ENCODE measurements at places on chromosomes 16 and 17. TPM values are rescaled to one million over a fixed set of nuclear protein-coding genes. Genes with fewer than 3 reads are reported as not detected.

DNA sequence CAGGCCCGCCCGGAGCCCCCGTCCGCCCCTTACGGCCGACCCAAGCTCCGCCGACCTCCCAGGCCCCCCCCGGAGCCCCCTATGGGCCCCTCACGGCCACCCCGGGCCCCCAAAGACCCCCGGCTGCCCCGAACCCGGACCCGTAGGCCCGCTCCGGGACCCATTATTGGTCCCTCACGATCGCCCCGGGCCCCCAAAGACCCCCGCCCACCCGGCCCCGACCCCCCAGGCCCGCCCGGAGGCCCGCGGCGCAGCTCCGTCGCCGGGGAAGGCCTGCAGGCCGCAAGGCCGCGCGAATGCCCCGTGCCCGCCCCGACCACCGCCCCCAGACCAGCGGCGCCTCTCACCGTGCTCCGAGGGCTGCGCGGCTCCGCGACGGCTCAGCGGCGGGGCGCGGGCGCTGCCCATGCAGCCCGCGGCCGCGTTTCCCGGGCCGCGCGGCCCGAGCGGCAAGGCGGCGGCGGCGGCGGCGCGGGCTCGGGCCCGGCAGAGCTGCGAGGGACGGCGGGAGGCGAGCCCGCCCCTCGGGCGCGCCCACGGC is 393 bp downstream of the ANKRD11 start:
- no peak for DNase-seq

DNA sequence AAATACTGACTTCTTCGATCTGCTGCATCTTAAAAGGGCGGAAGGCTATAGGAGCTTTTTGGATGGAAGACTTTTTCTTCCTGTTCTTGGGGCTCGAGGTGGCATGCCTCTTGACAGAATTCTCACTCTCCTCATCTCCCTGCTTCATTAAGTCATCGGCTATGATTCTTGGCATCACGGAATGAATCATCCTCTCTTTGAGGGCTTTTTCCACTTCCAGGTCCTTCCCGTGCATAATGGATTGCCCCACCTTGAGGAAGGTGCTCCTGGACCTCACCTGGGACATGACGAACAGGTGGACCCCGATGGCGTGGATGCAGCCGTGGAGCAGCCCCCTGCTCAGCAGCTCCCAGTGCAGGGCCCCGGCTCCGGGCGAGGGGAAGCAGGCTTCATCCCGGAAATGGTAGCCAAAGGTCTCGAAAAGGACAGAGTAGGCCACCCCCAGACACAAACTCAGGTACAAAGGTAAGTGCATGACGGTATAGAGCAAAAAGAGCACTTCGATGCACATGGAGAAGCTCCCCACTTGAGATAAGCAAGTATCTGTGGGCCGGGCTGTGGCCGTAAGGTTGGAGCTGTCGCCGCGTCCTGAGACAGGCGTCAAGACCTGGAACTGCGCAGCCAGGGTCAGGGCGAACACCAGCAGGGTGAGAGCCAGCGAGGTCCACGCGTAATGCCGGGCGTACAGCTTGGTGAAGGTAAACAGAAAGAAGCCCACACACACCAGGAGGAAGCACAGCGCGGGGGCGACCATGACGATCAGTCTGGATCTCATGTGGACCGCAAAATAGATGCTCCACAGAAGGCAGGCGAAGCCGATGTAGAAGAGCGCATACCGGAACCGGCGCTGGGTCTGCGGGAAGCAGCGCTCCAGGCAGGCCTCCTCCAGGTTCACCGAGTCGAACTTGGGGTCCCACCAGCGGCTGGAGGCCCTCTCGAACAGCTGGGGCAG is 1.7 kb downstream of the ADCY9 start:
- DNase-seq = no peak

GRCh38 chr16:85477801-85478363 is 135.2 kb upstream of the GSE1 start:
- DNase-seq = no peak

- DNase-seq = no peak
Observed at GRCh38 chr16:17321824-17322223, 148.9 kb downstream of the XYLT1 start.

GRCh38 chr17:66779237-66779606 is 55.7 kb upstream of the CACNG5 start:
- DNase-seq = no peak

CD68 gene
- polyA plus RNA-seq = 52.4 TPM

DNA sequence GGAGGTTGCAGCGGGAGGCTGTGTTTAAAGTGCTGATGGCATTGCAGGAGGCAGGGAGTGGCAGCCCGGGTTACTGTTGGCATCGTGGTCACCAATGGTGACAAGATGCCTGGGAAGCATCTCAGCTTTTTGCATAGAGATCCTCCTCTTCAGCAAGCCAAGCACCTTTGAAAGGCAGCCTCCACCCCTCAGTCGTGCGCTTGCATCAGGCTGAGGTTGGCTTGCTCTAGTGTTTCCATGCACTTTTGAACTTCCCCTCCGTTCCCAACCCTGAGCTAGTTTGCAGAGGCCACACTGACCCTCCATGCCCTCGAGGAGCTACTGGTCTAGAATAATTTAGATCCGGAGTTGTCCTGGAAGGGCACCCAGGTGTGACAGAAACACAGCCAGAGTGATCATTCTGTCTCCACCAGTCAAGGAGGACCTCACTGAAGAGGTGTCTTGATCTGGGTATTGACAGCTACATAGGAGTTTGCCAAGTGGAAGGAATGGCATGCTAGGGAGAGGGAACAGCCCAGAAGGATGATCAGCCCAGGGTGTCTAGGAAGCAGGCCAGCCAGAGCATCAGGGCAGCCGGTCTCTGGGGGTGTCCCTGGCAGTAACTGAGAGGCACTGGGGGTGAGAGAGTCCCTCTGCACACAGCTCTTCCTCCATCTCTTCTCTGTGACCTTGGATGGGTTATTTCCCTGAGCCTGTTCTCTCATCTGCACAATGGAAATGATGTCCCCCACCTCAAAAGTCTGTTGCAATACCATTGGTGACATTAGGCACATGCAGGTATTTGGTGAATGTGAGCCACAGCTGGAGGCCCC is 7.7 kb downstream of the BEAN1 start:
- no peak for DNase-seq

GRCh38 chr17:44912763-44913544 is 2.3 kb downstream of the GFAP start:
- DNase-seq = no peak

PRR11 gene
- polyA plus RNA-seq = 16.9 TPM

- peak; percentile 60 for DNase-seq
Observed at GRCh38 chr17:68627956-68628575, 26.9 kb upstream of the FAM20A start.

GRCh38 chr17:75850928-75851692 is 4.0 kb downstream of the WBP2 start:
- DNase-seq = no peak

- no peak for DNase-seq
Observed at GRCh38 chr17:50794361-50794760, 27.0 kb upstream of the ANKRD40CL start.

PRSS53 gene
- 2.1 TPM for polyA plus RNA-seq

GRCh38 chr16:17277981-17278381 is 192.8 kb downstream of the XYLT1 start:
- no peak for DNase-seq
